ENCODE measurements at places on chromosomes 12 and 14.

DNA sequence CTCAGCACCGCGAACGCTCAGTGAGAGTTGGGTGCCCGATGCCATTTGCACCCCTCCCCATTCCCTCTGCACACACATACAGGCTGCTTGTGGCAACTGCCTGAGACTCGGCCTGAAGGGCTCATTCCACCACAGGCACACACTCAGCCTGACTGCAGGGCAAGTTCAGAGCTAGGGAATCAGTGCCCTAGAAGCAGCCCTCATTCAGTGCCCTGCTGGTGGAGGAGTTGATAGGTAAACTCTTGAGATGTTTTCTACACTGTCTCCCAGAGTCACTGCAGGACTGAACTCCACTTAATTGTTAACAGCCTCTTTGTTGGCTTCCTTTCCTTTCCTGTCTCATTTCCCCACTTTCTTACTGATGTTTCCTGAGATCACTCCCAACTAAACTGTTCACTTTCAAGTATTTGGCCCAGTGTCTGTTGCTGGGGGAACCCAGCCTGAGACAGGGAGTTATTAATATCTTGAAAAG, 16.9 kb downstream of the PPP1R36 start:
- DNase-seq: no peak

DNA sequence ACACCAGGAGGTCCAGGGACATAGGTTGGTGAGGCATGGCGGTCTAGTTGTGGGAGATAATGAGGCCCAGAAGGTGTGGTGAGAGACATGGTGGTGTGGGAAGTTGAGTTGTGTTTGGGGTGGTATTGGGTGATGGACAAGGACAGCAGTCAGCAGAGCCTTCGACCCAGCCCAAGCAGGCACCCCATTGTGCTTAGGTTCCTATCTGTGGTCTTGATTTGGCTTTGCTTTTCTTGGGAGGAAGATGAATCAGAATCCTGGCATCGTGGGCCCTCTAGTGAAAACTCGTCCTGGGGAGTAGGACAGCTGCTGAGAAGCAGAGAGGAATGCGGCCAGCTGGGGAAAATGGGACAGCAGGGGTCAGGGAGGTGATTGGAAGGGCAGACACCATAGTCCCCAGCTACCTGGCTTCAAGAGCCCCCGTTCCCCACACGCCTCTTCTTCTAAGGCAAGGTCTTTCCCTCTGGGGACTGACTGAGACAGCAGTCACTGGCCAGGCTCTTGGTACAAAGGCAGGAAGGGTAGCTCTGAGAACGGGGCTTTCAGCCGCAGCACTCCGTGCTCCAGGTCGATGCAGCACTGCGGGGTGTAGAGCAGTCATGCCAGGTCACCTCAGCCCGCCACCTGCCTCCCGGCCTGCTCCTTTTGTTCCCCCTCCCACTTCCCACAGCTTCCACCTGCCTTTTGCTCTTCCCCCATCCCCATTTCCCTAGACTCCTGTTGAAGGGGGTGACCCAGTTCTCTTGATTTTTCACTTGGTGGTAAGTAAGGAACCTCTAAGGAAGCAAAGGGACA, 7.9 kb downstream of the NRIP2 start:
- DNase-seq: no peak

DNA sequence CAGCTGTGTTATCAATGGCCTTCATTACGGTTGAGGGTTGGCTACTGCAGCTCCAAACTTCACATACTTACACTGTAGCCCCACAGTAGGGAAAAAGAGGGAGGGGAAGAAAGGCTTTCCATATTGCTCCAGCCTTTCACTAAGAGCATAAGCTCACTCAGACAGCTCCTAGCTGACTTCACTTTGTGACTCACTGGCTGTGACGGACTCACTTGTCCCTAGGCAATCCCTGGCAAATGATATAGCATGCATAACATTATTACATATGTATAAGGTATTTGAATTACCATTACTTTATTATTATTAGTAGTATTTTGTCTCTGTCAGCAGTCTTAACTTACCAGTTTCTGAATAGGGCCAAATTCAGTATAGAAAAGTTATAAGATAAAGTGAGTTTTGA, 350.7 kb downstream of the RMST start:
- no peak for DNase-seq

DNA sequence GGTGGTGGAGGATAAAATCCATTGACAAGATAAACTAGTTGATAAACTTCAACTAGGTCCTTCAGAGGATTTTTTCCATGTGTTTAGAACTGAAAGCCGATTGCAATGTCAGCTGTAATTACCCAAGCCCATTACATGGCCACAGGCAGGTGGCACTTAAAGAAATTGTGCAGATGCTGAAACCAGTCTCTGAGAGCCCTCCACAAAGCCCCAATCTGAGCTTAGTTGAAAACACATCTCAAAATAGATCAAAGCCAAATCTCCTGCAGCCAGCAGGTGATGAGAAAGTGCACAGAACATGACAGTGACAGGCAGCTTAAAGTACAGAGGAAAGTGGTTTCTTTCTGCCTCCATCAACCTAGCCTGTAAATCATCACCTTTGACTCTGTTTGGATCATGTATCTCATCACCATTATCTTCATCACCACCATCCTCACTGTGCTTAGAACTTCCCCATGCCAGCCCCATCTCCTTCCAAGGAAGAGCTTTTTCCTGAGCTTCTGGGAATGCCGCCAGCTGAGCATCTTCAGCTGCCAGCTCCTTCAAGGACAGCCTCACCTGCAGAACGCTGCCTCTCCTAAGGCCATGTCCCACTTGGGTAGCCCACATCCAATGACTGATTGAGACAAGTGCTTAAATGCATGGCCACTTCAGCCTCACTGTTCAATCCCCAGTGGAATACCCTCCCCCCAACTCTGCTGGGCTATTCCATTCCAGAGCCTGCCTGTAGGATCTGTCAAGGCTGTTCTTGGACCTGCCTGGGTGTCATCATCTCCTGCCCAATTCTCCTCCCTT, 219.5 kb upstream of the TMEM132C start:
- no peak for DNase-seq

DNA sequence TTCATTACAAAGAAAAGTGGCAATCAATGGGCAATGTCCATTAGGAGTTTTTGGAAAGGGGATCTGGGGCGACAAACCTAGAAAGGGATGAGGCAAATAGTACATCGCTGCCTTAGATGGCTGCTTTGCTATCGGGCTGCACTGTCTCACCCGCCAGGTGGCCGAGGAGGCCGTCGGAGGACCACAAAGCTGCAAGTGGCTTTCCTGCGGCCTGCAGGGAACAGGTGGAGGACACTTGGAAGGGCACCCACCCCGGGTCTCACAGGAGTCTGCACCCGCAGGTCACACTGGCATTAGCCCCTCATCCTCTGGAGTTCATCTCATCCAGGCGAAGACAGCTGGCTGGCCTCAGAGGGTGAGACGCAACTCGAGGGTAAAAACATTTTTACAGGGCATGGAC, 1392.5 kb downstream of the AACS start:
- DNase-seq: no peak

GRCh38 chr12:54549774-54550451, 512 bp downstream of the PDE1B start:
- no peak for DNase-seq

- DNase-seq: no peak
These were observed 91.7 kb downstream of the ZFP36L1 start for GRCh38 chr14:68701001-68701741.

GRCh38 chr12:1949771-1950470, 31.5 kb upstream of the CACNA2D4 start:
- DNase-seq: no peak

DNA sequence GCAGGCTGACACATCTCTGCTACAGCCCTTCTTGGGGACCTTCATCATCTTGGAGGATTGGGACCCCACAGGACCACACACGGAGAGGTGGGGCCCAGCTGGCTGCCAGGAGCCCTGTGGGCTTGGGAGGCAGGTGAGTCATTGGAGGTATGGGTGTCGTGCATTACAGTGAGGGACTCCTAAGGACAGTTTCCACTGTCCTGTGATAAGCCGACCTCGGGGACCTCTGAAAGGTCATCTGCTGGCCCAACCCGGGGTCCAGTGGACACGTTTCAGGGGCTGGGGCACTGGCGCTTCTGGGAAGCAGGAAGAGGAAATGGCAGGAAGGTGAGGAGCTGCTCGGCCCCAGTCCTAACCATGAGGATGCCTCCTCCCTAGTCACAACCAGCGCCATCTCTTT, 238.0 kb downstream of the BCL11B start:
- no peak for DNase-seq

GRCh38 chr12:113889076-113889475, 77.0 kb downstream of the RBM19 start:
- no peak for DNase-seq

GRCh38 chr12:26704684-26705460, 128.1 kb downstream of the ITPR2 start:
- DNase-seq: no peak

GRCh38 chr14:50520947-50521815, 11.2 kb downstream of the MAP4K5 start:
- DNase-seq: no peak

Data from stimulated activated CD8-positive, alpha-beta memory T cell treated with anti-CD3 and anti-CD28 coated beads, Interleukin-15, amount 100 ng/mL, for 24 hours (primary cell).